ENCODE measurements at places on chromosomes 1 and 21. TPM values are rescaled to one million over a fixed set of nuclear protein-coding genes. Genes with fewer than 3 reads are reported as not detected.

- no peak for DNase-seq
These were observed 7.1 kb downstream of the GPR157 start for GRCh38 chr1:9121496-9122409.

DNA sequence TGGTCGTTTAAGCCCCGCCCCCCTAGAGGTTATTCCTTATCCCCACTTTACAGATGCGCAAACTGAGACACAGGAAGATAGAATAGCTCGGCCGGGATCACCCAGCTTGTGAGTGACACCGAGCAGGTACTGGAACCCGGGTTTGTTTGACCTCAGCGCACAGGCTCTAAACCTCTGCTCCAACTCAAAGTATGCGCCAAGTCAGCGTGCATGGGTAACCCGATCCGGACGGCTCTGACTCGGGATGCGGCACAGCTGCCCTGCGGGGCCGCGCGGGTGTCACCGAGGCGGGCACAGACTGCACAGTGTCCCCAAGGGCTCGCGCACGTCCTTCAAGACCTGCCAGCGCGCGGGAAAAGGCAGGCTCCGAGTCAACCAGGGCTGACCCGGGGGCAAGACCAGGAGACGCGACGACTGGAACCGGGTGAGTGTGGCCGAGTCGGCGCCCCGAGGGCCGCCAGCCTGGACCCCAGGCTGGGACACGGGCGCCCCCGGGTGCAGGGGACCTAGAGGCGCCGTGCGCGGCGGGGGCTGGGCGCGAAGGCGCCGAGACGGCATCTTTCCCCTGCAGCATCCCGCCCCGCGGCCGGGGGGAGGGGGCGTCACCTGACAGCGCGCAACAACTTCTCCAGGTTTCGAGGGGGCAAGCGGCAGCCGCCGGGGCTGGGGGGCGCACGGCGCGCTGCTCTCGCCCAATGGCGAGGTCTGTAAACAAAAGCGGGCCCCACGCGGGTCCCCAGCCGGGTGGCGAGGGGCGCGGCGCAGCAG lies 101.9 kb upstream of the SOD1 start:
- DNase-seq: no peak

DNA sequence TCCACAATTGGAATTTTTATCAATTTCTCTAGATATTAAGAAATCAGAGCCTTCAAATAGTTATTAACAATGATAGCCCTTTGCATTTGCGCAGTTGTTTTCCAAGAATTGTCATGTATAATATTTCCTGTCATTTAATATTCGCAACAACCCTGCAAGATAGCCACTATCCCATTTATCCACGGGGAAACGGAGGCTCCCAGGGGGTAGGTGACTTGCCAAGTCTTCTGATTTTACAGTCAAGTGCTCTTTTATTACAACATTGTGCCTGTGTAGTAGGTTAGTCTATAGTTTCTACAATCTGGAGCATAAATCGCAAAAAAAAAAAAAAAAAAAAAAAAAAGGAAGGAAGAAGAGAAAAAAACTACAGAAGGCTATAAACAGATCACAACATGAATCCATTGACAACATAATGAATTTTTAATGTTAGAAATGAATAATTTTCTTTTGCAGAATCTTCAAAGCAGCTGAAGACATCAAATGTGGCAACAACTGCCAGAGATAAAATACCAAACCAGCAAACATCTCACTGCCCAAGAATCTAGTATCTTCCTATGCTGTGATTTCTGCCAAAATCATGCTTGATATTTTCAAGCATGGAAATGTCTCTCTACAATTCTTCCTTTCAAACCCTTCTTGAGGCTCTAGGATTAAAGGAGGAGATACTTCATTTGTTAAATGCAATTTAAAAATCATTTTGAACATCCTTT lies 125.5 kb downstream of the PTPN14 start:
- DNase-seq: no peak

GRCh38 chr1:29354511-29355098 lies 118.3 kb downstream of the PTPRU start:
- peak; percentile 26 for DNase-seq

GRCh38 chr1:83742446-83742845 lies 256.5 kb downstream of the TTLL7 start:
- no peak for DNase-seq

DNA sequence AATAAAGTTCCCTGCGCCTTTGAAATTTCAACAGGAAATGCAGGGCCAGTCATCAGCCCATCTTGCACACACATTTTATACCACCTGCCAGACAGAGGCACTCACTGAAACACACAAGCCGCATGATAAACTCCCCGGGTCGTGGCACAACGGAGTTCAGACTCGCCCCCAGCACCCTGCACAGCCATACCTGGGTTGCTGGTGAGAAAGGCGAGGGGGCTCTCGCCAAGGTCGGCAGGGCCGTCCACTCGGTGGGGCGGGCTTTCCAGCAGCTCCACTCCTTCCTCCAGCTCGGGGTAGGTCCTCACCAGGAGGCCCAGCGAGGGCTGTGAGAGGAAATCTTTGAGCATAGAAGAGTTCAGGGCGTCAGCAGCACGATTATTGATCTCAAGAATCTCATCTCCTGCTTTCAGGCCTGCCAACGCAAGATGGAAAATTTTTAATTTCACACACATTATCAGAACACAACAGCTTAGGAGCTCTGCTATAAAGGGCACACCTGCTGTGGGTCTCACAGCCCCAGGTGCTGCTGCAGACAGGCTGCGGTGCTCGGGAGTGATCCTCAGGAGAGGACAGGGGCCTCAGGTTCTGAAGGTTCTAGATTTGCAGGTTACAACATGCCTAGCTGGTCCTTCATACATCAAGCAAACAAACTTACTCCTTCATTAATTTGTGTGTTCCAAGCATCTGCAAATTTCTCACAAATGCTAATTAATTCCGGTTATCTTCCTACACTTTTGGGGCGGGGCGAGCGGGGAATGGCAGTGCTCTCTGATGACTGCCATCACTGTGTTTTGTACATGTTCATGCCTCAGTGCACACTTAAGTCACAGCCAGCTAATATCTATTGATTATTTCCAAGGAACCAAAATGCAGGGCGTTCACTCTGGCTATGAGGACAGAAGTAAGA lies 144.2 kb upstream of the KRTAP19-8 start:
- DNase-seq: no peak

DNA sequence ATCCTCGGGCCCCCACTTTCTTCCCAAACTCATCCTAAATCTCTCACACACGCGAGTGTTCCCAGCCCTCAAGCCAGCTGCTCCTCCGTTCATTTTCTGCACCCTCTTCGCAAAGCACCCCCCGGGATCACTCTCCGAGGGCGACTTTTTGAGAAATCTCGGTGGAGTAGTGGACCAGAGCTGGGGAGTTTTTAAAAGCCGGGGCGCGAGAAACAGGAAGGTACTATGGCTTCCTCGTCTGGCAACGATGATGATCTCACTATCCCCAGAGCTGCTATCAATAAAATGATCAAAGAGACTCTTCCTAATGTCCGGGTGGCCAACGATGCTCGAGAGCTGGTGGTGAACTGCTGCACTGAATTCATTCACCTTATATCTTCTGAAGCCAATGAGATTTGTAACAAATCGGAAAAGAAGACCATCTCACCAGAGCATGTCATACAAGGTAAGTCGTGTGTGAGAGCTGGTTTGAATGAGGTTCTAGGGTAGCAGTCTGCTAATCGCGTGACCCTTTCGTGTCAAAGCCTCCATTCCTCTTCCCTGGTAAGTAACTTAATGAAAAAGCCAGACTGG lies 800 bp downstream of the DR1 start:
- no peak for DNase-seq

DNA sequence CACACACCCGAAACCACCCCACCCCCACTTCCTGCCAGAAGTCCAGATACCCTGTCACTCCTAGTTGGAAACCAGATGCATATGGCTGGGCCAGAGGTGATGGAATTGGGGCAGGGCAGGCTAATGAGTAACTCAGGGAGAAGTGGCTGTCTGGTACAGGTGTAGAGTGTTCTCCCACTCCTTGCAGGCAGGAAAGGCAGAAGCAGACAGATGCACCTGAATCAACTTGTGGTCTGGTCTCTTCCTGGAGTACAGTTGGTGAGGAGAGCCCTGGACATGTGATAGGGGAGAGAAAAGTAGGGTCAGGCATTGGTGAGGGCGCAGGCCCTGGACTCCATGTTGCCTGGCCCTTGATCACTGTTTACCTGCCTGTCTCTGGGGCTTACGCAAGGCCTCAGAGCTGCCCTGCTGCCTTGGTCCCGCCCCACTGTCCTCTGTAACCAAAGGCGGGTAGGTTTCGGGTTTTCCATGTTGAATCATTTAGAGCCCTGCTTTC lies 2.5 kb downstream of the CGN start:
- DNase-seq: peak; percentile 90

GRCh38 chr1:155126556-155127104 lies 1.0 kb upstream of the EFNA1 start:
- peak; percentile 77 for DNase-seq

- DNase-seq: no peak
These were observed 63.9 kb downstream of the KCTD3 start for GRCh38 chr1:215631040-215631439.

- no peak for DNase-seq
These were observed 121.1 kb upstream of the RUNX1 start for GRCh38 chr21:35170244-35170643.

DNA sequence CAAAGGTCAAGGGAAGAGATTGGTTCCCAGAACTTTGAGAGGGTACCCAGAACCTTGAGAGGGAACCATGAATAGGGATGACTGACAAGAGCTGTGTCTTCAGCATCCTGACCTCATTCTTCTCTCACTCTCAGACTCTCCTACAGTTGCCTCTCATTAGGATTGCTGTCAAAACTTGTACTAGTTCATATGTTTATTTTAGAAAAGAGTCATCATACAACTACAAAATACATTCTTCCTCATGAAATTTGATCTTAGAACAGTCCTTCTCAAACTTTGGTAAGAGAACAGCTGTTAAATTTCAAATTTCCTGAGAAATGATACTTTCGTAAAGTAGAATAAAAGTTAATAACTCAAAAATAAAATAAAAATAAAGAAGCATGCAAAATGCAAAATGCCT lies 161.4 kb upstream of the ZRANB2 start:
- no peak for DNase-seq

DNA sequence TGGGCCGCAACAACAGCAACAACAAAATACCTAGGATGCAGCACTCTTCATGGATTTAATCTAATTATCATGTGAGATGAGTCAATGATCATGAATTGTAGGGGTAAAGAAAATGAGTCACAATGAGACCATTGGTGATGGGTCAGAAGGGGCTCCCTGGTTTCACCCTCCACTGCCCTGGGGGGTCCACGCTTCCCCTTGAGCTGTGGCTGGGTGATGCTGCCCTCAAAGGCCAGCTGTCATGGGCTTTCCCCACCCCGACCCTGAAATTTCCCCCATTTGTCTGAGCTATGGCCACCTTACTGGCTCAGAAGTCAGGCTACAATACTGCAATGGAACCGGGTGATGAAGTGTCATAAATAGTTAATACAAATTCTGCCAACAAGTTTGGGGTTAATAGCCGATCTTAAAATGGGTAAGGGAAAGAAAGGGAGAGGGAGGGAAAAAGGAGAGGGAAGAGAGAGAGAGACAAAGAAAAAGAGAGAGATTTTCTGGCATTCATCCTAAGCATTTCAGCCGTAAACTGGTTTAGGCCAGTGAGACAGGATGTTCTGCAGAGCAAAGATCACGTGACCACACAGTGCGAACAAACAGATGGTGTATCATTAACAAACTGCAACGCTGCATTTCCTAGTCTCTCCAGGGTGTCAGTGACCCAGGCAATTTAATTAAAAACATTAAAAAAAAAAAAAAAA lies 143.4 kb upstream of the ERRFI1 start:
- peak; percentile 82 for DNase-seq

DNA sequence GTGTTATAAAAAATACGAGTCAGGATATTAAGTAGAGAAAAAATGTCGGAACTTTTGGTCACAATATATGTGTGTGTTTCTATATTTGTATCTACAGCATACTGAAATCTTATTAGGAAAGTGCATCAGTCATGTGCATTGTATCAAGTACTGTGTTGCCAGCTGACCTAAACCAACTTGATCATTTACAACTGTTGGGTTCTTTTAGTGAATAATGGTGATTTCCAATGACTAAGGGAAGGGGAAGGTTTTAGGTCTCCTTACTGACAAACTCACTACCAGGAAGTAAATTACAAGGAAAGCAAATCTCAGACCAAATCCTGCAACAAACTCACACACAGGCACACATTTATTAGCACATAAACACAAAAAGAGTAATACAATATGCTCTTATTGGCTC lies 142.7 kb downstream of the TSEN15 start:
- DNase-seq: no peak

GRCh38 chr1:8584316-8584715 lies 233.1 kb downstream of the RERE start:
- DNase-seq: no peak

DNA sequence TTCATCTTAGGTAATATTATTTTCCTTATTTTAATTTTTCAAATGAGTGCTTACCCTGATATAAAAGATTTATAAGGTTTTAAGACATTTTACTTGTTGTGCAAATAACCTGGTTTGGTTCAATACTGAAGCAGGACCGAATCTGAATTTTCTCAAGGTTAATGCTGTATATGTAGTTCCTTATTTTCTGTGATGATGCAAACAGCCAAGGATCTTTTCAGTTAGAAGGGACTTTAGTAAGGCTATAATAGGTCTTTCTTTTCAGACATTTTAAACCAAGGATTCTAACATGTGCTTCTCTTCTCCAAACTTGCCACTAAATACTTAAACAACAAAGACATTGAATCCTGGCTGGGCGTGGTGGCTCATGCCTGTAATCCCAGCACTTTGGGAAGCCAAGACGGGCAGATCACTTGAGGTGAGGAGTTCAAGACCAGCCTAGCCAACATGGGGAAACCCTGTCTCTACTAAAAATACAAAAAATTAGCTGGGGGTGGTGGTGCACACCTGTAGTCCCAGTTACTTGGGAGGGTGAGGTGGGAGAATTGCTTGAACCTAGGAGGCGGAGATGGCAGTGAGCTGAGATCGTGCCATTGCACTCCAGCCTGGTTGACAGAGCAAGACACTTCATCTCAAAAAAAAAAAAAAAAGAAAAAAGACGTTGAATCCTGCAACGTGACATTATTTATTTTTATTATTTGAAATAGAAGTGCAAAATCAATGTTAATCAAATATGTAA lies 3.2 kb upstream of the ARPC5 start:
- DNase-seq: no peak

GRCh38 chr1:117828201-117828600 lies 101.2 kb downstream of the GDAP2 start:
- DNase-seq: no peak

DNA sequence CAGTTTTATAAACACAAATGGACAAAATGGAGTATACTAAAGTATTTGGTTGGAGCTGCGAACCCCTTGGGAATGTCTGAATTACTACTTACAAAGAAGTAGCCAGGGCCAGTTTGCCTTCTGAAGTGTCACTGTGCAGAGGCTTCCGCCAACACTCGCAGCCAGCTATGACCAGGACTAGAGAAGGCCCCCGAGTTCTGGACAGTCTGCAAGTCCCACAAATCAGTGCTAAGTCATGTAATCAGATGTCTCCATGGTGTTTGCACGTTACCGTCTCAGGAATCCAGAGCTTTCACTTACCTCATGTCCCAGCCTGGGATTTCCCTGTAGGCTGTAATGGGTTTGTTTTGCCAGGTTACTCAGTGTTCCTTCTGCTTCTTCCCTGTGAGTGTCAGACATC lies 106.6 kb upstream of the SPAG17 start:
- DNase-seq: peak; percentile 13

KPNA6 gene
- total RNA-seq: 58.2 TPM

MAB21L3 gene
- 0.07 TPM for total RNA-seq

PPOX gene
- total RNA-seq: 16.1 TPM

SLC35F3 gene
- 9.4 TPM for total RNA-seq

SERINC2 gene
- 158 TPM for total RNA-seq

MANEAL gene
- 0.39 TPM for total RNA-seq

CHAF1B gene
- total RNA-seq: 12.0 TPM

CASQ1 gene
- total RNA-seq: not detected

CR1 gene
- total RNA-seq: not detected

FHL3 gene
- total RNA-seq: 12.1 TPM

DENND2D gene
- 13.3 TPM for total RNA-seq

TTC39A gene
- 0.25 TPM for total RNA-seq

ATP1A4 gene
- not detected for total RNA-seq

CYP4Z1 gene
- total RNA-seq: not detected

Measured in foreskin keratinocyte (primary cell).